ENCODE measurements at places on chromosomes 3 and 15.

- no peak for ATAC-seq
These were observed 936.8 kb downstream of the EPHA3 start for GRCh38 chr3:90044084-90044816.

DNA sequence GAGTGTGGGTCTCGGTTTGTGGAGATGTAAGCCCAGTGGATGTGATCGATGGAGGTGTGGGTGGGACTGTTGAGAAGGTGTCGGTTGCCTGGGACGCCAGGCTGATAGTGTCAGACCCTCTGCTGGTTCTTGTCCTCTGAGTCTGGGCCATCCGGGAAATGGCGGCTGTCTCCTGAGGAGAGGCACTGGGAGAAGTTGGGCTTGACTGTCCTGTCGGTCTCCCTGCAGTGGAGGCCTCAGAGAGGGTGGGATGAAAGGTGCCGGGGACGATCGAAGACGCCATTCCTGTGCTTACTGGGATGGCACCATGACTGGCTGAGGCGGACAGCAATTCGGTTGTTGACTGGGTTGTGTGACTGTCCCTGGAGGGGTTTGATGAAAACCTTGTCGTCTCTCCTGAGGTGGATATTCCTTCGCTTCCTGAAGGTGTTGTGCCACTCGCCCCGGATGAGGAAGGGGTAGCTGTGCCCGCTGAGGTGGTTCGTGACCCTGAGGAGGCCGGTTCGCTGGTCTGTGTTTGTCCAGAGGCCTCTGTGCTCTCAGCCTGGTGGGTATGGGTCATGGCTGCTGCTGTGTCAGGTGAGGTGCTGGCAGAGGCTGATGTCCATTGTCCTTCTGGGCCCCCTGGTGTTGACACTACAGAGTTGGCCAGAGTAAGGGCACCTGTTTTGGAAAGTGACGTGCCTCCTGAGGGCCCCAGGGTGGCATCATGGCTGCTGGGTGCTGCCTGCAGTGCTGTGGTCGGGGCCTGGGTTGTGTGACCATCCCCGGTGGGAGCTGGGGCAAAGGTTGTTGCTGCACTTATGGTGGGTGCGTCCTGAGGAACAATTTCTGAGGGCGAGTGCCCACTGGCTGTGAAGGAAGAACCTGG is 22.8 kb downstream of the MUC4 start:
- no peak for ATAC-seq

DNA sequence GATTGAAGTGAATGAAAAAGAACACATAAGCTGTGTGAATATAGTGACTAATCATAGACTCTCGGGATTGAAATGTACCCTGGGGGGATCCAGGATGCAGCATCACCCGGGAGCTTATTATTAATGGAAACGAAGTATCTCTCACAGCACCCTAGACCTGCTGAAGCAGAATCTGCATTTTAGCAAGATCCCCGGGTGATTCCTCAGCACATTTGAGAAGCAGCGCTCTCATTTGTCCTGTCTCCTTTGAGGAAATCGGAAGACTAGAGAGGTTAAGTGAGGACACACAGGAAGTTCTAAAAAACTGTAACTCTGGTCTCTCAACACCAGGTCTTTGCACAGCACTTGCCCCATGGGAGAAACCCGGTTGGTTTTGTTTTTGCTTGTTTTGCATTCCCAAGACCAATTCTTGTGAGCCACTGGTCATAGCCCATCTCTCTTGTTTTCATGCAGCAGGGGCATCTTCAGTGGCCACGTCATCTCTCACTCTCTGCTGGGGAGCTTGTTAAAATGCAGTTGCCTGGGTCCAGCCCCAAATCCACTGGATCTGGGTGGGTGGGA is 30.2 kb downstream of the ZNF710 start:
- peak; percentile 86 for ATAC-seq

DNA sequence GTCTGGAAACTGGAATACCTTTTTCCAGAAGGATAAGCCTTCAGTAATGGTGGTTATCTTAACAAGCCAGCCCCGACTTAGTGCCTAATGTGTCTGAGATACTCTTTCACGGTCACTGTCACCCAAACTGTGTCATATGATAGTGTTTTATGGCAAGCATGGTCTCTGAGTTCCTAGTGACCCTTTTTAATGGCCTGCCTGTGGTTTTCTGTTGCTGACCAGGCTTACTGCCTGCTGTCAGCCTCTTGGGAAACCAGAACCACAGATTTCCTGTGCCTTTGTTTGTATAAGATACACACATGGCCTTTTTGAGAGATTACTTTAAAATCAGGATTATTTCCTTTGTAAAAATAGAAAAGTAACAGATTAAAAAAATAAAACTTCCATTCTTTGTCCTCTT is 22.4 kb downstream of the HPS3 start:
- no peak for ATAC-seq

DNA sequence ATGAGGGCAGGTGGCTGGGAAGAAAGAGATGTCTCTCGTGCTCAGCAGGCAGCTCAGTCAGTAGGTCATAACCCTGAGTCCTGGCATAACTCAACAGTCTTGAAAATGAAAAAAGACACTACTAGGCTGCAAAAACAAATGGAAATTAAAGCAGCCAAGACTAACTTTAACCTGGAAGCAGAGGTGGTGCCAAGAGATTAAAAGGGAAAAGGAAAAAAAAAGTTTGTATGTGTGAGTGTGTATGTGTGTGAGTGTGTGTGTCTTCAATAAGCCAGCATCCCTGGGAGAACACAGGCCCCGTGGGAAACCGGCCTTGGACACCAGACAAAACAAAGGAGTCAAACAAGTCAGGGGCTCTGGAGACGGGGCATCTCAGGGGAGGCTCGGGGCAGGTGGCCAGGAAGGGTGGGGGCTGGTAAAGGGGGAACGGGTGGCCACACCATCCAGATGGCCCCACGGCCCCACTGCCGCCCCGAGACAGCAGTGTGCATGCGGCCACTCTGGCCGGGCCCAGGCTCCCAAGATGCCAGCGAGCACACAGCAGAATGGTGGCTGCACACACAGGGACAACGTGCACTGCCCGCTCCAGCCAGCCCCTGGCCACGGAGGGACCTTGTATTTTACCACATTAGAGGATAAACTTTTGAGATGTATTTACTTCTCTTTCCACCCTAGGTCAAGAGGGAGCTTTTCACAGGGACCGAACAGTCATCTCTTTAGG is 23.8 kb downstream of the CYFIP1 start:
- no peak for ATAC-seq

GRCh38 chr3:23648326-23648995 is 157.3 kb upstream of the UBE2E1 start:
- ATAC-seq: no peak

- no peak for ATAC-seq
These were observed 24.5 kb upstream of the DENND6A start for GRCh38 chr3:57717205-57717868.

DNA sequence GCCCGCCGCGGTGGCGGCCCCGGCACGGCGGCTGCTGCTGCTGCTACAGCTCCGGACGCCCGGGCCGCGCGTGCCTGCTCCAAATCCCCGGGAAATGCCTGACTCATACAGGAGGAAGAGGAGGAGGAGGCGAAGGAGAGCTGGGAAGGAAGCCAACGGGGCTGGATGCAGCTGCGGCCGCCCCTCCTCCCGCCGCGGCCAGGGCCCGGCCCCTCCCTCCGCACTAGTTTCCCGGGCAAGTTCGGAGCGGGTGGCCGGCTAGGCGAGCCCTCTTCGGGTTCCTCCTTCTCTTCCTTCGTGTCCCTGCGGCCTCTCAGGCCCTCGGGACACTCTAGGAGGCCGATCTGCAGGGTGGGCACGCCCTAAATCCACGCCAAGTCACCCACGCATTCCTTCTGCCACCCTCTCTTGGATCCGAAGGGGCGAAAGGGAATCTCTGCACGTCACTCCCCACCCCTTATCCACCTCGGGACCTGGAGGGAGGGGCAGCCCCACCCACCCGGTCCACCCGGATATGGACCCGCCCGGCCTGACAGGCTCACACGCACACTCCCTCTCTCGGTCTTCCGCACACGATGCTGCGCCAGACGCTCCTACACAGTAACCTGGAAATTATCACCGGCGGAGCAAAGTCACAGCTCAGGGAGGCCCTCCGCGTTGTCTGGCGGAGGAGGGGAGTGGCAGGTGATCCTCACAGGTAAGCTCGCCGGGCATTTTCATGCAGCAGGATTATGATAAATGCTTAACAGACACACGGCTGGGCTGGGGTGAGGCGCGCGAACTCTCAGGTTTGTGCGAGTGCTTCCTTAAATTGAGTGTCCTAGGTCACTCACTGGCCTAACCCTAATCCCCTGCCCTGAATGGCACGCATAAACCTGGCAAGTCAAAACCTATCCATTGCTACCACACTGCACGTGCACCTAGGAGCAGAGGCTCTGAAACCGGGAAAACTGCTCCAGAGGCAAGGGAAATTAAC is at the start of the genes OSBPL10 and ZNF860:
TSS of gene OSBPL10 (minus strand) at position 57 of the 976 bp plus-strand sequence. CDS start 83 bp downstream, outside the sequence.
TSS of gene ZNF860 (plus strand) at position 545 of the 976 bp plus-strand sequence. CDS start 7,330 bp downstream, outside the sequence.
- ATAC-seq: peak; percentile 14

Data from activated T-helper 17 cell treated with anti-CD3 and anti-CD28 coated beads, Interleukin-2, amount 50 U/mL, for 72 hours (primary cell).